HS-27A (cell line): ENCODE measurements at places on chromosomes 3 and 15.

GRCh38 chr15:45187578-45187893 is 230 bp downstream of the SHF start:
- DNase-seq = no peak

DNA sequence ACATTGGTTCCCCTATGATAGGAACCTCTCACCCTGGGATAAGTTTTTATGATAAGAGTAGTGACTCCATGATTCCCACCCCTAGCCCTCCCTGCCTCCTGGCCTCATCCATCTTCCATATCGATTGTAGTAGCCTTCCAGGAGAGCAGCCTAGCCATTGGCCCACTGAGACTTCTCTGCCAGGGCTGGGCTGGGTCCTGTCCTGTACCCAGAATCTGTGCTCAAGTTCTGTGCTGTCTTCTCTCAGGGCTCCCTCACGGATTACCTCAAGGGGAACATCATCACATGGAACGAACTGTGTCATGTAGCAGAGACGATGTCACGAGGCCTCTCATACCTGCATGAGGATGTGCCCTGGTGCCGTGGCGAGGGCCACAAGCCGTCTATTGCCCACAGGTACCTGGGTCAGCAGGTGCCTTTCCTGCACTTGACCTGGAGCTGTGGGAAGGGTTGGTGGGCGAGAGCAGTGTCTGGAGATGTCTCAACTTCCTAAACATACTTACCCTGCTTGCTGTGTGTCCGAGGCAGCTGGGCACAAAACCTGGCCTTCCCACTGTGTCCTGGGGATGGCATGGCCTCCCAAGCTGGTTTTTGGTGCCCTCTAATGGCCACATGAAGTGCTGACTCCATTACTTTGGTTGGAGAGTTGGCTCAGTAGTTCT is 16.6 kb upstream of the EXOG start:
- peak; percentile 31 for DNase-seq

DNA sequence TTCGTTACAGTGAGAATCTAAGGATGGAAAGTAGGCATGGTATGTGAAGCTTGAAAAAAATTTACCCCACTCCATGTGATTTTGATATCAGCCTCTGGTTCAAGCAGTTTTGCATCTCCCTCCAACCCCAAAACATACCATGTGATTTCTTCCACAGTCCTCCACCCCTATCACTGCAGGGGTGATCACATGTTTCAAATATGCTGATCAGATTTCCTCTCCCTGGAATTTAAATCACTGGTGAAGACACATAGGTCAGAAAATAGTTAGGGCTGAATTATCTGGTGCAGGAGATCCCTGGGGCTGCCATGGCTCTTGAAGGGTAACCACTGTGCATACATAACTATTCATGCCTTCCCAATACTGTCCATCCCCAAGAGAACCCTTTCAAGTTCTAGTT is 119.7 kb upstream of the THRB start:
- no peak for DNase-seq

DNA sequence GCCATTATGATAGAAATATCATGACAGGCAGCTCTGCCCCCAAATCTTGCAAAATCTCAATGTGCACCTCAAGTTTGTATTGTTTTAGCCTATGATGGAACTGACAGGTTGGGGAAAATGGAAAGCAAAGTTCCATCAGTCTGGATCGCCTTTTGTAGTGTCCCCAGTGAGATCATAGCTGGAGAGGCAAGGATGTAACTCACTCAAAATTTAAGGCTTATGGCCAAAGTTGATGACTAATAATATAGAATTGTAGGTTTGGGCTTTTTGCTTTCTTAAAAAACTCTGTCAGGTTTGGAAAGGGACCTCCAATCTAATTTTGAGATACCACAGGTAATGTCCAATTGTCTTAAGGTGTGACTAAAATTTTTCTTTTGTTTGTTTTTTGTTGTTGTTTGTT is 1.4 kb upstream of the ACP3 start:
- no peak for DNase-seq

GRCh38 chr3:66671291-66671690 is 170.5 kb upstream of the LRIG1 start:
- no peak for DNase-seq

GRCh38 chr15:99673111-99673510 is 60.1 kb downstream of the LYSMD4 start:
- no peak for DNase-seq

GRCh38 chr3:146679995-146680394 is 74.8 kb upstream of the PLSCR5 start:
- DNase-seq = no peak

- no peak for DNase-seq
These were observed 174.3 kb upstream of the BCL6 start for GRCh38 chr3:187919544-187919943.

DNA sequence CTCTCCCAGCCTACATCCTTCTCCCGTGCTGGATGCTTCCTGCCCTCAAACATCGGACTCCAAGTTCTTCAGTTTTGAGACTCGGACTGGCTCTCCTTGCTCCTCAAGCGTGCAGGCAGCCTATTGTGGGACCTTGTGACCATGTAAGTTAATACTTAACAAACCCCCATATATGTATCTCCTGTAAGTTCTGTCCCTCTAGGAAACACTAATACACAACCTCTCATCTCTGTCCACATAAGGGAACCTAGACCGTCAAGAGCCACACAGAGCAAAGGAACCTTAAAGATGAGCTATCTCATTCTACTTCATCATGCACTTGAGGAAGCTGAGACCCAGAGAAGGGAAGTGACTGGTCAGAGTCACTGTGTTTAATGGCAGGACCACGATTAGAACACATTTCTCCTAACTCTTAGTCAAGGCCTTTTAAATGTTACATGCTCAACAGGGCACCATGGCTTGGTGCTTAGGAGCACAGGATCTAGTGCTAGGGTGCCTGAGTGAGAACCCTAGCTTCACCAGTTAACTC is 50.3 kb downstream of the NPTN start:
- DNase-seq = no peak

- no peak for DNase-seq
These were observed 25.1 kb downstream of the SLC6A20 start for GRCh38 chr3:45771166-45771775.

DNA sequence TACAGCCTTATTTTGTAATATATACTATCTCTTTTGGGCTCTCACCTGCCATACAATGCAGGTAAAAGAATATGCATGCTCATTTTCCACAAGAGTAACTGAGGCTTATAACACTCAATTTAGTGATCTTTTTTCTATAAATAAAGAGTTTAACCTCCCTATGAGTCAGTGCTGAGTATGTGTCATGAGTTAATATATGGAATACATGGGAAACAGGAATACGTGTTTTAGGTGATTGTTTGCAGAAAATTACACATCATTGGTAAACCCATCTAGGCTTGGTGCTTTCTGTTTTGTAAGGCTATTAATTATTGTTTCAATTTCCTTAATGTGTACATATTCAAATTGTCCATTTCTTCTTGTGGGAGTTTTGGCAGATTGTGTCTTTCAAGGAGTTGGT is 411.3 kb downstream of the GRM7 start:
- DNase-seq = no peak

GRCh38 chr3:63973406-63973805 is 49.9 kb downstream of the PSMD6 start:
- no peak for DNase-seq

GRCh38 chr3:81388191-81388590 is 373.3 kb downstream of the GBE1 start:
- DNase-seq = no peak

DNA sequence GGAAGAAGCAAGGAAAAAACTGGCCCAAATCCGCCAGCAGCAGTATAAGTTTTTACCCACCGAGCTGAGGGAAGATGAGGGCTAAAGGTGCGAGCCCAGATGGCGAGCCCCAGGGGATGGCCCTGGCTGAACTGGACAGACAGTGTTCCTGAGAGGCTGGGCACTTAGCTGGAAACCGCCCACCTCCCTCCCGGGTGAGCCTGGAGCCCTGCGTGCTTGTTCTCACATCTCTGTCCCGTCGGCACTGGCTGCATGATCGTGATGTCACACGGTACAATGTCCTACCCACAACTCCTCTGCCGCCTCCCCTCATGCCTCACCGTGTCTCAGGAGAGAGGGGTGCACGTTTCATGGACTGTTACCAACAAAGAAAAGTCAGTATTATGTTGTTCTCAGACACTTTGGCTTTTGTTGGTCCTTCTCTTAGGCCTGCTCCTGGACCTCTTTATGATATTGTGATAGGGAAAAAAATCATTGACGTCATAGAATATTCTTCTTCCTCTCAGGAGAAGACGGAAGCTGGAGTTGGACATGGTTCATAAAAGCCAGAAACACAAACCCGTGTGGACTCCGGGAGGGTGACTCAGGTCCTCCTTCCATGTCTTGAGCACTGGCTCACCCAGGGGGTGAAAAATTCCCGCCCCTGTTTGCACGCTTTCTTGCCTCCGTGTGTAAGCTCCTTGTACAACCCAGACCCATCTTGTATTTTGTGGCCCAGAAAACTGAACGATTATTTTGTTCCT is 201.8 kb upstream of the TPM1 start:
- no peak for DNase-seq

GRCh38 chr15:35723120-35723847 is 177.3 kb upstream of the DPH6 start:
- peak; percentile 47 for DNase-seq

- no peak for DNase-seq
These were observed 84.8 kb upstream of the ARRDC4 start for GRCh38 chr15:97875513-97876280.

DNA sequence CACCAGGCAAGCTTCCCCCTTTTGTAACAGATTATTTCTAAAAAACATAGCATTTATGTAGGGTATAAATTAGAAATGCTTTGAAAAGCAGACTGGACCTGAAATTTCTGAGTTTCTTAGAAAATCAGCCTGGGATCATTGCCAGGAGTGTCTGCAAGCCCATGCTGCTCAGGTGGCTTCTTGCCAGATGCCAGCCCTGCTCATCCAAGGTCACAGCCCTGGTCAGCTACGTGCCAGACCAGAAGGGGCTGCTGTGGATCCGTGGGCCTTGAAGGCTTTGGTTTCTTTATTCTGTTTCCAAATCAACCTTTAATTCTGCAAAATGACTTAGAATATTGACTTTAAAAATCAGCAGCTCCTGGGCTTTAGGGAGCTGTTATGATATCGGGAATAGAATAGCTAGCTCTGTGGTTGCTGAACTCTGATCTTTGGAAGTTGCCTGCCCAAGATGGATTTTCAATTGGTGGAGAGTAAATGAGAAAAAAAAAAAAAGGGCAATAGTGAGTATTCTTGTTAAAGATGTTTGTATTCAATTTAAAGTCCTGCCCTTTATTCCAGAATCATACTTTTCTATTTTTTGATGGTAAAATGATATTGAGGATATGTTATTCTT is 370.1 kb upstream of the ONECUT1 start:
- DNase-seq = no peak

DNA sequence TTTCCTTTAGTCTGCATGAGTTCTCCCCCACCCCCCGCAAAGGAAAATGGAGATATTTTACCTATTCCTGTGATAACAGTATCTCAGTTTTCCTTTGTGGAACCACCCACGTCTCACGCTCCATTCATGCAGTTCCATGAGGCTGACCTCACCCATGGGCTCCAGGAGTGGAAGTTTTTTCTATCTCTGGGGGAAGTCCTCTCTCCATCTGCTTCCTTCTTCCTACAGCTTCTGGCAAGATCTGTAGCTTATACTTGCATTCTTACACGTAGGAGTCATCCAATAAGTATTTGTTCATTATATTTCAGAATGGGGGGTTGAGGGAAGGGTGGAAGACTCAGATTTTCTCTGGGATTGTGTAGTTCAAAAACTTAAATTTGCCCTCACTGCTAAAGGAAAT is 5.8 kb upstream of the GLCE start:
- peak; percentile 79 for DNase-seq

DNA sequence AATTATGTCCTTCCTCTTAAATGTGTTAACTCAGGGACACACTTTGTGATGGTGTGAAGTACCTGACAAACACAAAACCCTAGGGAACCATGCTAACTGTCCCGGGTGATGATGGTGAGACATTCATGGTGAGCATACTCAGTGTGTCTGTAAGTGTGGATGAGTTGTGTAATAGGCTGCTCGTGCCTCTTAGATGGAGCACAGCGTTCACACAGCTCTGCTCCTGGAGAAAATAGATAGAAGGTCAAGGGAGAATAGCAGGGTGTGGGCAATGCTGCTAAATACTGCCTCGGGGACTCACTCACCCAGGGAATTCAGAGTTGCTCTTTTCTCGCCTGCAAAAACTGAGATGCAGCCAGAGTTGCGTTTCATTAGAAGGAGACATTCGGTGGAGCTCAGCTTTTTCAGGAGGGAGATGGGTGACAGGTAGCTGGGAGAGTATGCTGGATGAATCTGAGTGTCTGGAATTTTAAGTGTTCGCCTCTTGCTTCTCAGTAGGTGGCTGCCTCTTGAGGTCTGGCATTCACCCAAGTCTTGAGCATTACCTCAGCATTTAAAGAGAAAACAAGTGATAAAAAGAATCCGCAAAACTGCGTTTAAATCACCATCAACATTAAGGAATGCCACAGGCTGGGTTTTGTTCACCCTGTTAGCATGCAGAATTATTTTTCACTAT is 813.2 kb downstream of the AGBL1 start:
- no peak for DNase-seq

DNA sequence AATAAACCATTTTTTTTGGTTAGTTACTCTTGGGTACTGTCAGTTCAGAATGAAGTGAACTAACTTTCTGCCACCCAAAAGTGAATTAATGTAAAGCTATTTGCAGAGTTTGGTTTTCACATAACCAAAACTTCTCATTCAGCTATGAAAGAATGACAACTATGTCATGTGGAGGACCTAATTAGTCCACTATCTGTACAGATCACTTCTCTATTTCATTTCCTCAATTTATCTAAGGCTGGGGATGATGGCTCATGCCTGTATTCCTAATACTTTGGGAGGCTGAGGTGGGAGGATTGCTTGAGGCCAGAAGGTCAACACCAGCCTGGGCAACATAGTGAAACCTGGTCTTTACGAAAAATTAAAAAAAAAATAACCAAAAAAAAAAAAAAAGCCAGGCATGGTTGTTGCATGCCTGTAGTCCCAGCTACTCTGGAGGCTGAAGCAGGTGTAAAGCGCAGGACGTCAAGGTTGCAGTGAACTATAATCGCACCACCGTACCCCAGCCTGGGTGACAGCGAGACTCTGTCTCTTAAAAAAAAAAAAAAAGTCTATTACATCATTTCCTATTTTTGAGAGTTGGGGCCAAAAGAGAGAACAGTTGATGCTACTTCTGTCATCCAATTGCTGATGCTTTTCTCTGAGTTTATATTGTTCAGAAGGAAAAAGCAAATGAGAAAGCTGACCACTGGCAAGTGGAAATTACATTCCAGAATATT is 8.7 kb downstream of the HYPK start:
- DNase-seq = no peak

DNA sequence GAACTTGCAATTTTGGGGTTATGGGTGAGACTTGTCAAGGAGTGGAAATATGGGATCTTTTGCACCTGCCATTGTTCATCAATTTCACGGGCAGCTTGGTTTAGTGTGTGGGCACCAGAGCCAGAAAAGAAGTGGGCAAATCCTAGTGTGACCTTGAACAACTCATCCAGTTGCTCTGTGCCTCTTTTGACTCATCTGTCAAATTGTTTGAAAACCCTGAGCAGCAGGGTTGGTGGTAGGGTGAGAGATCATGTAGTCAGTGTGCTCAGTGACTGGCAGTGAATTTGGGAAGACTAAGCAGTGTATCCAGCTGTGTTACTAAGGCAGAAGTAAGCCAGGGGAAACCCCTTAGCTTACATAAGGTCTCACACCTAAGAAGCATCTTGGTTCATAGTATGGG is 293.0 kb upstream of the TRIM42 start:
- no peak for DNase-seq

GRCh38 chr3:191261304-191261638 is 62.2 kb downstream of the OSTN start:
- no peak for DNase-seq

- no peak for DNase-seq
These were observed 2.1 kb downstream of the SOX14 start for GRCh38 chr3:137766041-137766875.
